ENCODE measurements at places on chromosomes 5 and 9. TPM values are rescaled to one million over a fixed set of nuclear protein-coding genes. Genes with fewer than 3 reads are reported as not detected.

DNA sequence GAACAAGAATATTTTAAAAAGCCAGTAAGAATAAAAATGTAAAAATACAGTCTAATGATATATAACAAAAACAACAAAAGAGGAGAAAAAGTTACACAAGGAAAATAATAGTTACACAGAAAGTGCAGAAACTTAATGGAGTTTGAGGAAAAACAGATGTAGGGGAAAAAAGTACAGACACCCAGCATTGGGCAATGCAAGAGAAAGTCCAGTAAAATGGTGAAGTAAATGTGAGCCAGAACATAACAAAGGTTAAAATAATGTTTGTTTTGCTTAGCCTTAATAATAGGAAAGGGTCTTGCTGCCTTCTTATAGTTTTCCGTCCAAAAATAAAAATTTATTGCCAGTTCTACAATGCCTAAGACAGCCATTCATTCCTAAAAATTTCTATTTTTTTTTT, 364.2 kb downstream of the NNT start:
- H3K4me1 ChIP-seq: no peaks in the 10 kb centered on the region
- H3K36me3 ChIP-seq: no peaks in the 10 kb centered on the region
- DNase-seq: no peak
- H3K27ac ChIP-seq: no peak overlapping the region
- H3K4me3 ChIP-seq: no peak overlapping the region

DNA sequence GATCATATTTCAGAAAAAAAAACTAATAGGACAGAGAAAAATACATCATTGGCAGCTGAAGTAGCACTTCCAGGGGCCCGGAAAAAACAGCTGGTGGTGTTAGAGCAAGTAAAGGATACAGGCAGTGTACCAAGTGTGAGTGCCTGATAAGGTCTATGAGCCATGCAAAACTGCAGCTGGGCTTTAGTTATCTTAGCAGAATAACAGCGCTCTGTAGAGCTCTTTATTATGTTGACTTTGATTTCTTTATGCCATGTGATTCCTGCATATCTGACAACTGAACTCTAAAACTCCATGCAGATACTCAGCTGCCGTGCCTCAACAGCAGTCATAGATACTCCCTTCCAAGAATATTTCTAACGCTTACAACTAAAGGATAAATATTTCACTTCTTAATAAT, 119.5 kb downstream of the CAAP1 start:
- H3K4me1 ChIP-seq: no peaks in the 10 kb centered on the region
- no peaks in the 10 kb centered on the region for H3K27me3 ChIP-seq
- no peak overlapping the region for H3K4me3 ChIP-seq
- H3K36me3 ChIP-seq: no peaks in the 10 kb centered on the region
- no peak for DNase-seq

FIBCD1 gene
- total RNA-seq: not detected

- no peak for DNase-seq
- H3K36me3 ChIP-seq: no peaks in the 10 kb centered on the region
- no peak overlapping the region for H3K27ac ChIP-seq
- H3K27me3 ChIP-seq: no peaks in the 10 kb centered on the region
- no peaks in the 10 kb centered on the region for H3K4me1 ChIP-seq
Measured at GRCh38 chr9:11204521-11204920, 591.7 kb upstream of the PTPRD start.

FOXD4 gene
- not detected for total RNA-seq
